ENCODE measurements at places on chromosomes 12 and 14. TPM values are rescaled to one million over a fixed set of nuclear protein-coding genes. Genes with fewer than 3 reads are reported as not detected.

Gene FOXN4
- not detected for polyA plus RNA-seq

GRCh38 chr12:53533471-53533870, 26.2 kb upstream of the NPFF start:
- H3K4me1 ChIP-seq, result no peaks in the 10 kb centered on the region
- DNase-seq, result no peak
- H3K36me3 ChIP-seq, result peaks cover 44% of the 10 kb centered on the region
- H3K4me3 ChIP-seq, result no peak overlapping the region
- H3K27ac ChIP-seq, result no peak overlapping the region

- no peaks in the 10 kb centered on the region for H3K4me1 ChIP-seq
- H3K36me3 ChIP-seq, result no peaks in the 10 kb centered on the region
- peaks cover 10% of the 10 kb centered on the region for H3K27me3 ChIP-seq
- no peak overlapping the region for H3K4me3 ChIP-seq
Observed at GRCh38 chr12:94779485-94779884, 129.1 kb upstream of the TMCC3 start.

DNA sequence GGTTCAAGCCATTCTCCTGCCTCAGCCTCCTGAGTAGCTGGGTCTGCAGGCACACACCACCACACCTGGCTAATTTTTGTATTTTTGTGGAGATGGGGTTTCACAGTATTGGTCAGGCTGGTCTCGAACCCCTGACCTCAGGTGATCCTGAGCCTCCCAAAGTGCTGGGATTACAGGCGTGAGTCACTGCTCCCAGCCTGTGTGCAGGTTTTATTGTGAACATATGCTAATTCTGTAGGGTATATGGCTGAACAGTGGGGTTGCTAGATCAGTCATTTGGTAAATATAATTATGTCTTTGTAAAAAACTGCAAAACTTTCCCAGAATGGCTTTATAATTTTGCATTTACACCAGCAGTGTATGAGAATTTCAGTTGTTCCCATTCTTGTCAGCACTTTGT, 85.9 kb downstream of the RCOR1 start:
- peaks cover 4% of the 10 kb centered on the region for H3K36me3 ChIP-seq
- peaks cover 3% of the 10 kb centered on the region for H3K4me1 ChIP-seq
- no peak for DNase-seq

GRCh38 chr12:81208187-81208911, 130.5 kb downstream of the ACSS3 start:
- DNase-seq, result no peak
- no peaks in the 10 kb centered on the region for H3K4me1 ChIP-seq
- no peak overlapping the region for H3K4me3 ChIP-seq
- H3K27me3 ChIP-seq, result peaks cover 1% of the 10 kb centered on the region
- H3K27ac ChIP-seq, result no peak overlapping the region
